ENCODE measurements at places on chromosomes 7 and 10. TPM values are rescaled to one million over a fixed set of nuclear protein-coding genes. Genes with fewer than 3 reads are reported as not detected.

SNX13 gene
- total RNA-seq, result 58.6 TPM

ASIC3 gene
- total RNA-seq, result under 0.01 TPM

IKZF1 gene
- not detected for total RNA-seq

GPC2 gene
- total RNA-seq, result 2.1 TPM

RNLS gene
- 21.1 TPM for total RNA-seq

ZPBP gene
- total RNA-seq, result not detected

PANK1 gene
- 6.7 TPM for total RNA-seq

KIFBP gene
- 72.5 TPM for total RNA-seq

DGKI gene
- 22.3 TPM for total RNA-seq

NAT16 gene
- total RNA-seq, result not detected

ZP3 gene
- 1.2 TPM for total RNA-seq

PRF1 gene
- not detected for total RNA-seq

CLDN3 gene
- total RNA-seq, result not detected

OR9A2 gene
- total RNA-seq, result not detected

TUBAL3 gene
- not detected for total RNA-seq

FGL2 gene
- total RNA-seq, result 3.1 TPM

LRRC18 gene
- total RNA-seq, result not detected

MRM2 gene
- total RNA-seq, result 16.1 TPM

CALML5 gene
- not detected for total RNA-seq

NPFFR1 gene
- total RNA-seq, result not detected

C10orf143 gene
- 1.2 TPM for total RNA-seq

DYNC1I1 gene
- total RNA-seq, result 2.3 TPM

SLC16A9 gene
- total RNA-seq, result 4.5 TPM

CFAP43 gene
- total RNA-seq, result under 0.01 TPM

GIMAP8 gene
- total RNA-seq, result 0.28 TPM

NRP1 gene
- 418 TPM for total RNA-seq

RNF32 gene
- 0.77 TPM for total RNA-seq

PAX4 gene
- not detected for total RNA-seq

FGFBP3 gene
- total RNA-seq, result 0.56 TPM

TDRD1 gene
- total RNA-seq, result 5.1 TPM

TUBB8 gene
- not detected for total RNA-seq

MBL2 gene
- not detected for total RNA-seq

NPSR1 gene
- not detected for total RNA-seq

PTPN20 gene
- total RNA-seq, result 1.3 TPM

FAM131B gene
- total RNA-seq, result 3.1 TPM

PDLIM1 gene
- total RNA-seq, result 26.3 TPM

LSM8 gene
- total RNA-seq, result 29.3 TPM

NKX6-2 gene
- total RNA-seq, result not detected

BTBD16 gene
- total RNA-seq, result under 0.01 TPM

CYP3A7 gene
- total RNA-seq, result not detected

MRPS33 gene
- 40.1 TPM for total RNA-seq

FOXP2 gene
- not detected for total RNA-seq

LAMB4 gene
- under 0.01 TPM for total RNA-seq

OR13A1 gene
- not detected for total RNA-seq

SEC31B gene
- total RNA-seq, result 0.96 TPM

PVRIG gene
- 0.19 TPM for total RNA-seq

HOXA6 gene
- total RNA-seq, result 0.28 TPM

IGFBP1 gene
- 1.2 TPM for total RNA-seq

LIPA gene
- 61.9 TPM for total RNA-seq

GLI3 gene
- 3.3 TPM for total RNA-seq

IGF2BP3 gene
- total RNA-seq, result 20.3 TPM

DHX32 gene
- 57.5 TPM for total RNA-seq
